CD4-positive, alpha-beta T cell treated with Interleukin-4 for 4 hours (primary cell): ENCODE measurements at places on chromosomes 11 and 22.
A peak's percentile ranks its signal among the peaks of the same experiment; 100 is the strongest.

- DNase-seq, result peak; percentile 51
Measured at GRCh38 chr22:46054091-46055073, 77.4 kb upstream of the WNT7B start.

GRCh38 chr11:125376856-125377255 is 119.2 kb downstream of the FEZ1 start:
- DNase-seq, result no peak

- no peak for DNase-seq
Measured at GRCh38 chr11:77411137-77411707, 62.7 kb downstream of the PAK1 start.

- DNase-seq, result no peak
Measured at GRCh38 chr11:31887180-31887579, 76.1 kb upstream of the PAX6 start.

GRCh38 chr11:128172046-128172878 is 415.1 kb downstream of the ETS1 start:
- peak; percentile 83 for DNase-seq

DNA sequence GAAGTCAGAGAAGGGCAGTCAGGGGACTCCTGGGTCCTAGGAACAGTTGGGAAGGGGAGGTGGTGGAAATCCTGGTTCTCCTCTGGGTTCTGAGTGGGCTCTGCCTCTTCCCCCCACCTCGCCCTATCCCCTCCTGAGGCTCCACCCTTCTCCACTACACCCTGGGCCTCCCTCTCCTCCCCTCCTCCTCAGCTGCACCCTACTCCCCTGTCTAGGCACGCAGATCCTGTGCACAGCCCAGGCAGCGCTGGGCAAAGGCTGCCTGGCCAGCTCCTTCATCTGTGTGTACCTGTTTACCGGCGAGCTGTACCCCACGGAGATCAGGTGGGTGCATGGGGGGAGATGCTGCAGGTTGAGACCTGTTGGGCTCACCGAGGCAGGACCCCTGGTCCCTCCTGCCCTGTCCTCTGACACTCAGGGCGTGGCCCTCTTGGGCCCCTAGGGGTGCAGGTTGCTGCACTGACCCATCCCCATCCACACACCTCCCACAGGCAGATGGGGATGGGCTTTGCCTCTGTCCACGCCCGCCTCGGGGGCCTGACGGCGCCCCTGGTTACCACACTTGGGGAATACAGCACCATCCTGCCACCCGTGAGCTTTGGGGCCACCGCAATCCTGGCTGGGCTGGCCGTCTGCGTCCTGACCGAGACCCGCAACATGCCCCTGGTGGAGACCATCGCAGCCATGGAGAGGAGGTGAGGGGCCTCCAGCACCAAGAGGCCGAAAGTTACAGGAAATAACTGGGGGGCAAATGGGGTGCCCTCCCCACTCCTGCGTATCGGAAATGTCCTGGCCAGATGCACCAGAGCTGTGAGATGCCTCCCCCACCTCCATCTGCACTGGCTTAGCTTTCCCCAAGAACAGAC is 25.3 kb upstream of the POLA2 start:
- no peak for DNase-seq

GRCh38 chr11:28836285-28837081 is 728.3 kb downstream of the METTL15 start:
- DNase-seq, result no peak

DNA sequence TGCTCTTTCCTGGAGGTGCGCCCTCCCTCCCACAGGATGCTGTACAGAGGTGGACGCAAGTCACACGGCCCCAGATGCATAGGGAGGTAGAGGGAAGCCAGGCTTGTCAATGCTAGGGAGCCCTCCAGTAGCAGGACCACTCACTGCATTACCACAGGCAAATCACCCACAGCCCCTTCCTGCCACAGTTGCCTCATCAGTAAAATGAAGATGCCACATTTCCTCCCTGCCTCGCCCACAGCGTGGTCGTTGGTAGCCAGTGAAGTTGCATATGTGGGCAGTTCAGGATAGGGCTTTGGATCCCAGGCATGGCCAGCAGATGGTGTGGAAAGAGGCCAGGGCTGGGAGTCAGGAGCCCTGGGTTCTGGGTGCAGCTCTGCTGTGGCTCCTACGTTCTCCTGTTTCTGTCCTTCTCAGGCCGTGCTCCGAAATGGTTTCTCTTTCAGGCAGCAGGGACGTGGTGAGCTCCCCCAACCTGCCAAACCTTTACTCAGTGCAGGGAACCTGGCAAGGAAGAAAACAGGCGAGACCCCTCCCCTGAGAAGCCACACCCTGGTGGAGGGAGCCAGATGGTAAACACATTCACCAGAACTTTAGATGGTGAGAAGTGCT is 22.6 kb downstream of the DAGLA start:
- DNase-seq, result no peak

GRCh38 chr11:33590441-33590840 is 110.2 kb downstream of the C11orf91 start:
- no peak for DNase-seq

DNA sequence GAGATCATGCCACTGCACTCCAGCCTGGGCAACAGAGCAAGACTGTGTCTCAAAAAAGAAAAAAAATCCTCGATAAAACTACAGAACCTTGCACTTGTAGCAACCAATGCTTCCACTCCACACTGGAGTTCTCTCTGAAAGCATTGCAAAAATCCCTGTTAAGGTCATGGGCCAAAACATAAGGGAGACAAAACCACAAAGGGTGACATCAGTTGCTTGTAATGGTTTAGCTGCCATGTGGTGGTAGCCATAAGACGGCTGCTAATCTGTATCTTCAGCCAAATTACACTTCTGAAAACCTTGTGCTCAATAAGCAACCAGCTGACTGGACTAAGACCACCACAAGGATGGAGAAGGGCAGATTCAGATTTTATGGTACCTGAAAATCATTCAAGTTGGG is 20.6 kb upstream of the TPH1 start:
- no peak for DNase-seq

DNA sequence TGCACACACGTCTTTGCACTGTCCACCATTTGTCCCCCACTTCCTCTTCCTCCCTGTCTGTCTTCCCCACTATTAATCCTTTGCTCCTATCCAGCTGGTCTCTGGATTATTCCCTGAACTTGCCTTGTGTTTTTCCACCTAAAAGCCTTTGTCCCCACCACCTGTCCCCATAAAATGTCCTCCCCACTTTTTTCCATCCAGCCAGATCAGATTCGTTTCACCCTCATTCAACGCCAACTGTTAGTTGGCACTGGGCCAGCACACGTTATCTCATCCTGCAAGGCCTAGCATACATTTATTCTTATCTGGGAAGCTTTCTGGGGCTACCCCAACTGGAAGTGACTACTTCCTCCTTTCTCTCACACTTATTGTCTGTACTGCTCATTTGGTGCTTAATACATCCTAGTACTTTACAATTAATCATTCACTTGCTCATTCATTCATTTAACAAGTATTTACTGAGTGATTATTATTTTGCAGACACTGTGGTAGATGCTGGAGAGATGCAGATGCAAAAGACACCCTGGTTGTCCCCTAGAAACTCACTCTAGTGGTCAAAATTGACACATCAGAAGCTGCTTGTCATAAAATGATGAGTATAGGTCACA is 96.2 kb downstream of the RASSF10 start:
- DNase-seq, result no peak

DNA sequence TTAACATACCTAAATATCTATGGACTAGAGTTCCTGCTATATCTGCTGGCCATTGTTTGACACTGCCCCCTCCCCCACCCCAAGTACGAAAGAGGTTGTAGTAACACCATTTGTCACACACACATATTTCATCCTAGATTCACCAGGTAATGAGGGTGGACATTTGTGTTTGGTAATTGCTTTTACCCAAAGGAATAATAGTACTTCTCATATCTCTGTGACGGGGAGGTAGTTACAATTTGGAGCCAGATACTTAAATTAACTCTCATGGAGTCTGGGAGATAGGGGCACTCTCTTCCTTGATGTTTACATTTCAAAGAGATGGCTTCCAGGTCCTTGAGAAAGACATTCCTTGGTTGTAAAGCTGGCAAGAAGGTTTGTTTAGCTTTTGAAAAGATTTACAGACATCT is 38.7 kb downstream of the REXO2 start:
- DNase-seq, result no peak

DNA sequence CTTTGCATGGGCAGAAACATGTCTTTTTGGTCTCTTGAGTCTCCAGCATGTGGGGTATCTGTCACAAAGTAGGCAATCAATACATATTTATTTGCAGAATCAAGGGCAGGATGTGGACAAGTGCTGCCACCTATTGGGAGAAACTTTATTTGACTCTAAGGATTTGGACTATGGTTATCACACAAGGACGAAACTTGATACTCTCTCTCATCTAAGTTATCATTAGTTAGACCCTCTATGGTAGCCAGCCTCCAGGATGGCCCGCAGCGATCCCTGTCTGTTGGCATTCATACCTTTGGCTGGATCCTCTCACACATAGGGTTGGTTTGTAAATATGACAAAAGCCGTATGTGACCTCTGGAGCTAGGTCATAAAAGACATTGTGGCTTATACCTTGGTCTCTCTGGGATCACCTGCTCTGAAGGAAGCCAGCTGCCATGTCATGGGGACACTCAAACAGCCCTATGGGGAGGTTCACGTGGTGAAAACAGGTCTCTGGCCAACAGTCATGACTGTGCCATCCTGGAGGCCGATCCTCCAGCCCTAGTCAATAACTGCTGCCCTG is 1.1 kb upstream of the FBXO7 start:
- DNase-seq, result peak; percentile 74

DNA sequence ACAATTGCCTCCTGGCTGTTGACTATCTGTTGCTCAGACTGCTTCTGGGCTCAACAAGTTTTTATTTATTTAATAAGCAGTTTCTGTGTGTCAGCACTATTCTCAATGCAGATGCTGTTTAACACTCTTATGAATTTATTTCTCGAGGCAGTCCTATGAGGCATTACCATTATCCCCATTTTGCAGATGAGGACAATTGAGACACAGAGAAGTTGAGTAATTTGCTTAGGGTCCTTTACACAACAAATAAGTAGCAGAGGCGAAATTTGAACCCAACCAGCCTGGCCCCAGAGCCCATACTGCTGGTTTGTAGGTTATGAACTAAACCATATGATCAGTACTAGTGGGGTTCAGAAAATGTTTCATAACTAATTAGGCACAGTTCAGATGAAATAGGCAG is 58.7 kb downstream of the APIP start:
- no peak for DNase-seq

DNA sequence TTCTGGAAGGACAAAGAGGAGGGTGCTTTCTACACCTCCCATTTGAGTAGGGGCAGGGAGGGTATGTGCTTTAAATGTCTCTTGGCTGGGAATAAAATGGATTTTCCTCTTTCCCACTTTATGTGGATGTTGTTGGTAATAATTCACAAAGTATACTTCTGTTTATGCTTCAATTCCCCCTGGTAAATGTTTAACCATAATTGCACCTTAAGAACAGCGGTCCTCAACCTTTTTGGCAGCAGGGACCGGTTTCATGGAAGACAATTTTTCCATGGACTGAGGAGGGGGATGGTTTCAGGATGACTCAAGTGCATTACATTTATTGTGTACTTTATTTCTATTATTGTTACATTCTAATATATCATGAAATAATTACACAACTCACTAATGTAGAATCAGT is 4.0 kb upstream of the TP53AIP1 start:
- no peak for DNase-seq

DNA sequence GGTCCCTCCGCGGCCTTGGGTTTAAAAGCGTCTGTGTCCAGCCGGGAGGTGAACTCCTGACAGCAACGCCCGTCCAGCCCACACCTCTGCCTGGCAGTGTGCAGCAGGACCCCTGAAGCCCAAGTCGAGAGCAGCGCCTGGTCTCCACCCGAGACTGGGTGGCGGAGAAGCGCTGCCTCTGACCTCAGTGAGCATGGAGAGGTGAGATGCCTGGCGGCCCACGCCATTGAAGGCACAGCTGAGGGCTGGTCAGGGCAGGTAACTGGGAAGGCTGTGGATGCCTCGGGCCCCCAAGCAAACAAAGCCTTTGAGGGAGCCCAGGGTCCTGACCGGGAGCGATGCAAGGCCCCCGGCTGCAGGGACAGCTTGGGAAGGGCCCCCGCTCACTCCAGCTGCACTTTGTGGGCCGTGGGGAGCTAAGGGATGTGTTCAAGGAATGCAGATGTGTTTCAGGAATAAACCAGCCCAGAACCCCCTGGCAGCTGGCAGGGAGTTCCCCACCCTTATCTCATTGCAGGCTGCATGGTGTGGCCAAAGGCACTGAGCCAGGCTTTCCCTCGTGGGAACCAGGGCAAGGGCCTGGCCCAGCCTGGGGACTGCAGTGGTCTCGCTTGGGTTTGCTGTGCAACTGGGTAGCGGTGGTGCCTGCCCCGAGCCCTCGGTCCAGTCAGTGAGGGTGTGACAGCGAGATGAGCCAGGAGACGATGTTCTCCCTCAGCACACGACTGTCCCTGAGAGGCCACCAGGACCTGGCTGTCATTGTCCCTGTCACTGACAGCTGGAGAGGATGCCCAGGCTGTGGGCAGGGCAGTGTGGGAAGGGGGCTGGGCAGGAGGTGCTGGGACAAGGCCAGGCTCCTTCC is 92.5 kb downstream of the WNT7B start:
- no peak for DNase-seq

DNA sequence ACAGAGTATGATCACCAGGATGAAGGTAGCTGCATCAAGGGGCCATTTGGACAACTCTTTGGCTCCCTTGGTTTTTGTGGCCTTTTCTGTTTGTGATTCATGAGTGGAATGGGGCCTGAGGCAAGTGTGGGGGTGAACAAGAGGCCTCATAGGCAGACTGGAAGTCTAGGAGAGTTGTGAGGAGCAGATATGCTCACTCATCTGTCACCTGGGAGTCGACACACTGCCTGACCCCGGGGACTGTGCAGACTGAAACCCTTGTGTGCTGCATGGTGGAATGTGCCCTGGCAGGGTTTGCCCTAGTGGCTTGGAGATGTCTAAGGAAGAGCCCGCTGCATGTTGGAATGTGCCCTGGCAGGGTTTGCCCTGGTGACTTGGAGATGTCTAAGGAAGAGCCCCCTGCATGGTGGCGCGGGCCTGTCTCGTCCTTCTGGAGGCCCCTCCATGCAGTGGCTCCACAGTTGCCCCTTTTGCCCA is 60.0 kb downstream of the MED15 start:
- DNase-seq, result no peak

GRCh38 chr22:38802671-38803121 is 8.8 kb upstream of the DNAL4 start:
- no peak for DNase-seq

- DNase-seq, result no peak
Measured at GRCh38 chr22:22590136-22590891, 31.2 kb upstream of the PRAME start.

DNA sequence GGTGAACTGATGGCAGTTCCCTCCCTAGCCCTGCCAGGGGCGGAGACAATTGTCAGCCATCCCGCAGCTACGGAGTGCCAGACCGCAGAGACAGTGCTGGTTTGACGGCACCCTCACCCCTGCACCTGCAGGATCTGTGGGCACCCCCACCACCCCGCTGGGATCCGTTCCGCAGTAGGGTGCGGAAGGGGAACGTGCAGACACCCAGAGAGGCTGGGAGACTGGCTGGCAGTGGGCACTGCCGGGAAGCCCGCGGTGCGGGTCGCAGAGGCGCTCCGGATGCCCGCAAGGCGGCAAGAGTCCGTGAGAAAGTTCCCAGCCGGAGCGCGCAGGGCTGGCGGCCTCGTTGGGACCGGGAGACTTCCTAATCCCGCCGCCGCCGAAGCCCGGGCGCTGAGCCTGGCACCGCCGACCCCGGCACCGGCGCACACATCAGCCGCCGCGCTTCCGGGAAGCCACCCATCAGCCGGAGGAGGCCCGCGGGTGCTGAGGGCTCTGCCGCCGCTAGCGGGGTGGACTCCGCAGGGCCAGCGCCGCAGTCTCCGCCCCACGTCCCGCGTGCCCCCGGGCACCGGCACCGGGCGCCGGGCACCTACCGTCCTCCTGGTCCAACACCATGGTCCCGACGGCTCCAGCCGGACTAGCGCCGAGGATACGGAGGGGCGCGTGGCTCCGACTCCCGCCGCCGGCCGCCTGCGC is 4.3 kb upstream of the LMO1 start:
- DNase-seq, result no peak
